ENCODE measurements at places on chromosomes 5 and 9. TPM values are rescaled to one million over a fixed set of nuclear protein-coding genes. Genes with fewer than 3 reads are reported as not detected.
A peak's percentile ranks its signal among the peaks of the same experiment; 100 is the strongest.

Gene RASEF
- 0.08 TPM for total RNA-seq

DNA sequence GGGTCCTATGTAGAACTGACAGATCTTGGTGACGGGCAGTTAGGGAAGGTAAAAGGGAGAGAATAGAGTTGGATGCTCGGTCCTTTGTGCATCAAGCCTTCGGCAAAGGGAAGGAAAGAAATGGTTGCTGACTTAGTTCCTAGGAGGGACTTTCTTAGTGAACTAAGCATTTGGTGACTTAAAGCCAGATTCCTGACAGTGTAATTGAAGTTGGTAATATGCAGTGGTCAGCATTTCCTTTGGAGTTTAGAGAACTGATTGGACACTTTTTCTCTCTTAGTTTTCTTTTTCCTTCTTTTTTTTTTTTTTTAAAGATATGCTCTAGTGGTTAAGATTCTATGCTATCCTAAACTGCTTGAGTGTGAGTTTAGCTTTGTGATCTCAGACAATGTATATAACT, 2.3 kb downstream of the CLTA start:
- DNase-seq, result no peak

- DNase-seq, result no peak
Observed at GRCh38 chr5:32030222-32030621, 143.9 kb downstream of the GOLPH3 start.

- DNase-seq, result no peak
Observed at GRCh38 chr5:35656721-35657120, 39.1 kb downstream of the SPEF2 start.

DNA sequence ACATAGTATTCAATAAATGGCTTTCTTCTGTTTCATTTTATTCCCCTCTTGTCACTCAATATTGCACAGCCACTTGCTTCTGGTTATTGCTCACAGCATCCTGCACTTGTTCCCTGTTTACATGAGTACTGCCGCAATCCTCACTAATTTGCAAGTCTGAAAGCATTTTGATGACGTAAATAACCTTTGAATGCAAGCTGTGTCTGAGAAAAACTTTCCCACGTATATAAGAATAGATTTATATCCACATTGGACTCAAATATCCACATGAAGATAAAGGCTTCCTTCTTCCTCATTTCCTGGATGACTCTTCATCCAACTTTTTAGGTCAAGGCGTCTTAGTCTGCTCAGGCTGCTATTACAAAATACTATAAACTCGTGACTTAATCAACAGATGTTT, 88.2 kb upstream of the DAP start:
- DNase-seq, result no peak

GRCh38 chr5:131488463-131488862, 146.6 kb downstream of the RAPGEF6 start:
- no peak for DNase-seq

Gene NR4A3
- 0.06 TPM for total RNA-seq

DNA sequence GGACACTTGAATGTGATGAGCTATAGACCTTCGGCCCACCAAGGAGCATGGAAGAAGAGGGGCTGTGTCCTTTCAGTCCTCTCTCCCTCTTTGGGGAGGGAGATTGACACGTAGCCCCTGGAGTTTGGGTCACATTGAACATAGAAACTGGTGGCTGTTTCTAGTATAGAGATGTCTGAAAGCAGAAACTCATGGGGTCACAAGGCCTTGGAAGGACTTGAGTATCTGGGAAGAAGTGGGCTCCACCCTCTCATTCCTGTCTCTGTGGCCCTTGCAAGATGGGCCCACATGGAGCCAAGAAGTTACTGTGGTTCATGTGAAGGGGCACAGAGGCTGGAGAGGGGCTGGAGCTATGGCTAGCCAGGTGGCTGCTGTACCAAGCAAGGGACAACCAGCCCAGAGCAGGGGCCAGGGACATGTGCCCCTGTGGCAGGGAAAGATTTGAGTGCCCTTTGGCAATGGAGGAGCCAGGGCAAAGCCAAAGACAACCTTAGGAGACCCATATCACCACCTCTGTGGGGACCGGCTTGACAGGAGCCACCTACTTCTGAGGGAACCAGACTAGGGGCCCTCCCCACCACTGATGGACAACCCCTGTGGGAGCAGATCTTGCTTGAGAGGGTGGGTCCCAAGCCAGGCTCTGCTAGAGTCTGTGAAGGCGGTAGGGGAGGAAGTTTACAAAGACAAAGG, 12.8 kb upstream of the ANGPTL2 start:
- DNase-seq, result no peak

DNA sequence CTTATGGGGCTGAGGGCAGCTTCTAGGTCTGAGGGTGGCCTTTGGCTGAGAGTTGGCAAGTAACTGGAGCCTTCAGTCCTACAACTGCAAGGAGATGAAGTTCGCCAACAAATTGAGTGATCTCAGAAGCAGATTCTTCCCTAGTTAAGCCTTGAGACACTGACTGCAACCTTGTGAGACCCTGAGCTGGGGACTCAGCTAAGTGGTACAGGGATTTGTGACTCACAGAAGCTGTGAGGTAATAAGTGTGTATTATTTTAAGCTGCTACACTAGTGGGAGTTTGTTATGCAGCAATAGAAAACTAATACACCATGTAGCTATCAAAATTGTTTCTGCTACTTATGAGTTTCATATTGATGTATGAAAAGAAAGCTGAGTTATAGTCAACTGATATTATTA, 279.2 kb downstream of the PIK3R1 start:
- no peak for DNase-seq

GRCh38 chr5:68344447-68345111, 129.0 kb downstream of the PIK3R1 start:
- peak; percentile 64 for DNase-seq

- no peak for DNase-seq
Observed at GRCh38 chr9:93183663-93184431, at the start of gene WNK2. Gene WNK2, plus strand, starts transcription at chr9:93184139. Its CDS starts 791 bp downstream, at chr9:93184930.

DNA sequence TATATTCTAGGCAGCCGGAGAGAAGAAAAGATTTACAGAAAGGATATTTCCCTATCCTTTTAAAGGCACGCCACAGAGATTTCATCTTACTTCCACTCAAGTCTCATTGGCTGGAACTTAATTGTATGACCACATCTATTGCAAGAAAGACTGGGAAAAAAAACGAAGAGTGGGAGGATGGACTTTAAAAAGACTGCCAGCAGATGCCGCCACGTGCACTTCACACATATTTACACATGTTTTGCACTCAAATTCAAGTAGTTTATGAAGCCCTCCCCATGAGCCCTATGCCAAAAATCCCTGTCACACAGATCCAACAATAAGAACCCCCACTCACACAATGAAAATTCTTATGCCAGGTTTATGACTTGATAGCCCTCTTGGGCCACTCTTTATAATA, 138.5 kb upstream of the TYRP1 start:
- peak; percentile 10 for DNase-seq

Measured in H4 (cell line).